Gastroesophageal sphincter (tissue), 4 donors: ENCODE measurements at places on chromosomes 3 and 15.

DNA sequence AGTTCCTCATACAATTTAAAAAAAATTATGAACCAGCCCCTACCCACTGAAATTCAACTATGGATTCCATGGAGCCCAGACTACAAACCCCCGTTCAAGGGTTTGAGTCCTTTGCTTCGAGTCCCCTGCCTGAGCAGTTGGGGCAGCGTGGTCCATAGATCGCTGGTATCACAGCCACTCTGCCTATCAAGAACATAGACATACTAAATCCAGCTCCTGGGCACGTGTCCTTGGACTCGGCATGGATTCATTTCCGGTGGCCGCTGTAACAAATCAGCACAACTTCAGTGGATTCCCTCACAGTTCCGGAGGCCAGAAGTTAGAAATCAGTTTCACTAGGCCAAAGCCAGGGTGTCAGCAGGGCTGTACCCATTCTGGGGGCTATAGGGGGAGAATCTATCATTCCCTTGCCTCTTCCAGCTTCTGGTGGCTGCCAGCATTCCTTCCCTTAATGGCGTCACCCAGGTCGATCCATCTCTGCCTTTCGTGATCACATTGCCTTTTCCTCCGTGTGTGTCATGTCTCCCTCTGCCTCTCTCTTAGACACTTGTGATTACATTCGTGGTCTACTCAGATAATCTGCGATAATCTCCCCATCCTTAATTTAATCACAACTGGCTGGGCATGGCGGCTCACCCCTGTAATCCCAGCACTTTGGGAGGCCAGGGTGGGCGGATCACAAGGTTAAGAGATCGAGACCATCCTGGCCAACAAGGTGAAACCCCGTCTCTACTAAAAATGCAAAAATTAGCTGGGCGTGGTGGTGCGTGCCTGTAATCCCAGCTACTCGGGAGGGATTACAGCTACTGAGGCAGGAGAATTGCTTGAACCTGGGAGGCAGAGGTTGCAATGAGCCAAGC is 4.6 kb upstream of the TMEM44 start:
- ATAC-seq = no peak
- H3K36me3 ChIP-seq = peaks cover 28% of the 10 kb centered on the region
- H3K4me3 ChIP-seq = no peak overlapping the region
- H3K4me1 ChIP-seq = no peaks in the 10 kb centered on the region
- no peaks in the 10 kb centered on the region for H3K27me3 ChIP-seq

- H3K4me3 ChIP-seq = no peak overlapping the region
- peaks cover 3% of the 10 kb centered on the region for H3K4me1 ChIP-seq
- no peaks in the 10 kb centered on the region for H3K27me3 ChIP-seq
- no peak for ATAC-seq
These were observed 26.3 kb downstream of the DPH6 start for GRCh38 chr15:35519541-35520149.

- no peak for ATAC-seq
- no peak overlapping the region for H3K27ac ChIP-seq
- H3K36me3 ChIP-seq = peaks cover 85% of the 10 kb centered on the region
- no peaks in the 10 kb centered on the region for H3K27me3 ChIP-seq
These were observed 95.0 kb upstream of the CGNL1 start for GRCh38 chr15:57281321-57281720.

- H3K4me1 ChIP-seq = peaks cover 19% of the 10 kb centered on the region
- no peak overlapping the region for H3K4me3 ChIP-seq
- ATAC-seq = peak; percentile 66
- H3K36me3 ChIP-seq = no peaks in the 10 kb centered on the region
- peak overlapping the region; percentile 75 for H3K27ac ChIP-seq
These were observed 103.1 kb downstream of the CMSS1 start for GRCh38 chr3:99920481-99921376.
